ENCODE measurements at places on chromosomes 13 and 19.

DNA sequence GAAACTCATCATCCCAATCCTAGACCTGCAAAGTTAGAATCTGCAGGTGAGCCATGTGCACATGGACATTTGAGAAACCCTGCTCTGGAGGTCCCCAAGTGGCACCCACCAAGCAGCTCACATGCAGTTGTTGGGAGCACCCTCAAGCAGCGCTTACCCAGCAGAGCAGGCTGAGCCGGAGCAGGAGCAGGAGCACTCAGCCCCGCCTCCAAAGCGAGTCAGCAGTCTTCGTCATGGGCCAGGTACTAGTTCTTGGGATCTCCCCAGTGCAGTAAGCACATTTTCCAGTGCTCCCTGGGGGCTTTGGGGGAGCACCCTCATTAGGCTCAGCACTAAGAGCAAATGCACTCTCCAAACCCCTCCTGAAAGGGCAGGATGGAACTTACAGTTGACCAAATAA, 572.7 kb downstream of the IRS2 start:
- peak; percentile 20 for DNase-seq

DNA sequence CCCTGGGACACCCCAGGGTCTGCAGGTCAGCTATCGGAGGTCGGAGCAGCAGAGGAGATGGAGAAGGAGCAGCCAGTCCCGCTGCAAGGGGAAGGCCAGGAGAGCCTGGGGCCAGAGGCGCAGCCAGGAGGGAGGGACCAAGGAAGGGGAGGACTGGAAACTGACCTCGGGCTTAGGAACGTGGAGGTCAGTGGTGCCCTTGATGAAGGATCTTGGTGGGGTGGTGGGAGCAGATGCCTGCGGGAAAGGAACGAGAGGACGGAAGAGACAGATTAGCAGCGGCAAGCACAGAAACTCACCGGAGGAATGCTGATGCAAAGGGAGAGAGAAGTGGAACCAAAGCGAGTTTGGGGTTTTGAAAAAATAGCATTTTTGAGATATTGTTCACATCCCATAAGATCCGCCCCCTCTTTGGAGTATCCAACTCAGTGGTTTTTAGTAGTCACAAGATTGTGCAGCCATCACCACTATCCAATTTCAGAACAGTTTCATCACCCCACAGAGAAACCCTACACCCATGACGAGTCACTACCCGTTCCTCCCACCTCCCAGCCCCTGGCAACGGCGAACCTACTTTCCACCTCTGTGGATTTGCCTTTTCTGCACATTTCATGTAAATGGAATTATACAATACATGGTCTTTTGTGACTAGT, 22.1 kb downstream of the PLEKHF1 start:
- peak; percentile 67 for DNase-seq

- peak; percentile 88 for DNase-seq
Observed at GRCh38 chr13:98171900-98172589, 5.0 kb downstream of the RNF113B start.

GRCh38 chr13:30829145-30829832, 76.8 kb upstream of the MEDAG start:
- peak; percentile 99 for DNase-seq

- peak; percentile 96 for DNase-seq
Observed at GRCh38 chr13:23599083-23599925, 29.1 kb downstream of the TNFRSF19 start.

DNA sequence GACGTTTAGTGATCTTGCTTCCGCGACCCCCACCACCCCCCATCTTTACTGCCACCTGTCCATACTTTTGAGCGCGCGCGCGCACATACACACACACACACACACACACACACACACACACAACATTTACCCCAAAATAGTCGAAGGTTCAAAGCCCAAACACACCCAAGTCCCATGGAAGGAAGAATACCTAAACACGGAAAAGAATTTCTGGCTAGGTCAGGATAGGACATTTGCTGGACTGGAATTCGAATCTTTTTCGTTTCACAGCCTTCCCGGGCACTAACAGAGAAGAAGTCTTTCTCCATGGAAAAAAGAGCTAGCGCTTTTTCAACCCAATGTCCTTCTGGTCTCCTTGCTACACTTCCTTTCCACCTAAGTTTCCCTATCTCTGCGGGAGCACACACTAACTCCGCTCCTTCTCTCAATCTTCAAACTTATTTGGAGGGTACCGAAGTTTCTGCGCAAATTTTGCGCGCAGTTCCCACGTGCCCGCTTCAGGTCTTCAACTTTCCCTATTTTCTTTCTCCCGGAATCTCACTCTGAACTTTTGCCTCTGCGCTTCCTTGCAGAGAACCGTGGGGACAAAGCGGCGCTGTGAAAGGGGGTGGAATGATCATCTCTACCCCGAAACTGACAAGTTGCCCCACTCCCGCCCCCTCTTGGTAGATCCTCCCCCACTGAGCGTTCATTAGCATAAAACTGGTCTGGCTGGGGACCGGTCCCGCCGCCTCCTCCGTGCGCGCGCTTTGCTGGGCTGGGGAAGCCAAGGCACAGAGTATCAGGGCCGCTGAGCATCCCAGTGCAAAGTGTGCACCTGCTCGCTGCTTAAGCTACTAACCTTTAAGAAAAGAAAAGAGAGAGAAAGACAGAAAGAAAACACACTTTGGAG, 2.7 kb downstream of the DACH1 start:
- no peak for DNase-seq

DNA sequence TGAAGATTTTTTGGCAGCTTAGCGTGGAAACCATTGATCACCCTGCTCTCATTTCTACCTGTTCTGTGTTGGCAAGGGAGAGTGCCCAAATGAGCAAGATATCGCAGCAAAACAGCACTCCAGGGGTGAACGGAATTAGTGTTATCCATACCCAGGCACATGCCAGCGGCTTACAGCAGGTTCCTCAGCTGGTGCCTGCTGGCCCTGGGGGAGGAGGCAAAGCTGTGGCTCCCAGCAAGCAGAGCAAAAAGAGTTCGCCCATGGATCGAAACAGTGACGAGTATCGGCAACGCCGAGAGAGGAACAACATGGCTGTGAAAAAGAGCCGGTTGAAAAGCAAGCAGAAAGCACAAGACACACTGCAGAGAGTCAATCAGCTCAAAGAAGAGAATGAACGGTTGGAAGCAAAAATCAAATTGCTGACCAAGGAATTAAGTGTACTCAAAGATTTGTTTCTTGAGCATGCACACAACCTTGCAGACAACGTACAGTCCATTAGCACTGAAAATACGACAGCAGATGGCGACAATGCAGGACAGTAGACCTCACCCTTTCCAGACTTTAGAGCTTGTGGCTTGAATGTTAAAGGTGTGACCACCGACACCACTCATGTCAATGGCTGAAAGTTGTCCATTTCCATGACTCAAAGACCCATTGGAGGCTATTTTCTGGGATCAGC, 5.8 kb downstream of the CEBPG start:
- no peak for DNase-seq

- no peak for DNase-seq
Observed at GRCh38 chr13:21361123-21361522, 98.0 kb downstream of the ZDHHC20 start.

DNA sequence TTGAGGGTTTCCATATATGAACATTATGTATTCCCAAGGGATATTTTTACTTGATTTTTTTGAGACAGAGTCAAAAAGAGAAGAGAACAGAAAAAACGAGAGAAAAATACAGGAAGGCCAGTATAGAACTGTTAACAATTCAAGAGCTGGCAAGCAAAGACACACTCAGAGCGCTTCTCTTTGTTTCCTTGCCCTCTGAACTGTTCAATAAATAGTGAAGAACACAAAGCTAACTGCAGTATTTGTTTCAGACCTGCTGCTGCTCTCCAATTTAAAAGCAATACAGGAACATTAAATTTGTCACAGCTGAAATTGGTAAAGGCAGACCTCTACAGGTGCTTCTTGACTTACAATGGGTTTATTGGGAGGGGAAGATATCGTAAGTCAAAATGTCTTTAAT, 14.0 kb upstream of the NEK3 start:
- no peak for DNase-seq

GRCh38 chr13:77415253-77416071, 88.6 kb upstream of the MYCBP2 start:
- DNase-seq, result no peak

- DNase-seq, result no peak
Observed at GRCh38 chr19:18847549-18848463, 16.0 kb downstream of the UPF1 start.

DNA sequence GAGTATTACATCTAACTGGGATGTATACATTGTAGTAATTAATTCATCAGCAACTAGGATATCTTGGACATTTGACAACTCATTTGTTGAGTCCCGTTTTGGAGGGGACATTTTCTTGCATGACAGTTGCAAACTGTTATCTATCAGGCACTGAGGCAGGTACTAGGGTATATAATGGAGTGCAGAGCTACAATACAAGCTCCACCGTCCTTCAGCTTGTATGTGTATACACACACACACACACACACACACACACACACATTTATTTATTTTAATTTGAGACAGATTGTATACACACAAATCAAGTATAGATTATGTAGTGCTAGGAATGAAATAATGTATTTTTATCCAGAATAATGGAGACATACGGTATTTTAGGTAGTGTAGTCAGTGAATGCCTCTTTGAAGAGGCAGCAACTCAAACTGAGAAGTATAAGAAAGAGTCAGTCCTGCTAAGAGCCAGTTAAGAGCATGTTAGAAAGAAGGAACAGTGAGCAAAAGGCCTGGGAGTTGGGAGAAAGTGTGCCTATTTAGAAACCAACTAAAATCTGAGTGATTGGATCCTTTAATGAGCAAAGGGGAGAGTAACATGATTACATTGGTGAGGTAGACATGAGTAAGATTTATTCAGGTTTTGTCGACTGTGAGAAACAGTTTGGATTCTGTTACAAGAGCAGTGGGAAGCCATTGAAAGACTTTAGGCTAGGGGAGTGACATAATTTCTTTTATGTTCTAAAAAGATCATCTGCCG, 74.5 kb downstream of the NBEA start:
- DNase-seq, result no peak

DNA sequence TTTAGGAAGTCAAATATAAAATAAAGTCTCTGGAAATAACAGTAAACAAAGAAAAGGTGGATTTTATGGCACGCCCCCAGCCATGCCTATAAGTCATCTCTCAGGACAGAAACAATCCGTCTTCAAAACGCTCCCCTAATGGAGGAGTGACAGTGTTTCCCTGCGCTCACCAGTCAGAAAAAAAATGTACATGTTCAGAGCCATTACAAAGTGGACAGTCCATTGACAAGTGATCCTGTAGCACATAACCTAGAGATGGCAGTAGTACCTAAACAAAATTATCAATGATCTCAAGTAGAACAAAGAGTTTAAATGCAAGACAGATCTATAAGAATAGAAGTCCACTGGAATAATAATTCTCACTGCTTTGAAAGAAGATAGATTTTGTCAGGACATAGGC, 891.7 kb upstream of the MIR17HG start:
- no peak for DNase-seq

GRCh38 chr13:75740031-75740430, 103.9 kb downstream of the LMO7 start:
- DNase-seq, result no peak

GRCh38 chr19:15550929-15551292, 42.6 kb downstream of the CYP4F22 start:
- no peak for DNase-seq

- no peak for DNase-seq
Observed at GRCh38 chr13:80245162-80245733, 95.7 kb downstream of the SPRY2 start.

- no peak for DNase-seq
Observed at GRCh38 chr13:99509479-99509878, 8.2 kb downstream of the TM9SF2 start.

DNA sequence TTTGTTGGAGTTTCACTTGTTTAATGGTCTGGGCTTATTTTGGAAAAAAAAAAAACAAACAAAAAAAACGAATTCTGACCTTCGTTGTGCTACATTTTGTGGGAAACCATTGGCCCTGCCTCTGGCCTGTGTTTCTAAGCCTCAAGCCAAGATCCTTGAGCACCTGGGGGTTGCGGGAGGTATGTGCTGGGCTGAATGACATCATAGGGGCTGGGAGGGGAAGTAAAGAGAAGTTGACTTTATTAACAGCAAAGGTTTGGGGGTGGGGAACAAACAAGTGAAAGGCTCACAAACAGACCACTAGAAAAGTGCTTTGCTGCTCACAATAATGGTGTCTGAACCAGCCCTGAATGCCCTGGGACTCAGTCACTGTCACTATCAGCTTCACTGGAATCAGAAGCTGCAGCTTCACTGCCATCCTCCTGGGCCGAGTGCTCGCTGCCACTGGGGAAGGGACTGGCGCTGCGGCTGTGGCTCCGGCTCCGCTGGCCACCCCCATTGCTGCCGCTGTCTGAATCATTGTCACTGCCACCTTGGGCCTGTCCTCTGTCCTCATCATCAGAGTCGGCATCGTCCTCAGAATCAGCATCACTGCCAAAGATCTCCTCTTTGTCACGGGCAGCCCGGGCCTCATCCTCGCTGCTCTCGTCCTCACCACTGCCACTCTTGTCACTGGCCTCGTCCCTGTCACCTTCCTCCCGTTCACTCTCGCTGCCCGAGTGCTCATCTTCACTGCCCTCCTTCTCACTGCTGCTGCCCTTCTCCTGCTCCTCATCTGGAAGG, 5.1 kb downstream of the PAF1 start:
- DNase-seq, result no peak

DNA sequence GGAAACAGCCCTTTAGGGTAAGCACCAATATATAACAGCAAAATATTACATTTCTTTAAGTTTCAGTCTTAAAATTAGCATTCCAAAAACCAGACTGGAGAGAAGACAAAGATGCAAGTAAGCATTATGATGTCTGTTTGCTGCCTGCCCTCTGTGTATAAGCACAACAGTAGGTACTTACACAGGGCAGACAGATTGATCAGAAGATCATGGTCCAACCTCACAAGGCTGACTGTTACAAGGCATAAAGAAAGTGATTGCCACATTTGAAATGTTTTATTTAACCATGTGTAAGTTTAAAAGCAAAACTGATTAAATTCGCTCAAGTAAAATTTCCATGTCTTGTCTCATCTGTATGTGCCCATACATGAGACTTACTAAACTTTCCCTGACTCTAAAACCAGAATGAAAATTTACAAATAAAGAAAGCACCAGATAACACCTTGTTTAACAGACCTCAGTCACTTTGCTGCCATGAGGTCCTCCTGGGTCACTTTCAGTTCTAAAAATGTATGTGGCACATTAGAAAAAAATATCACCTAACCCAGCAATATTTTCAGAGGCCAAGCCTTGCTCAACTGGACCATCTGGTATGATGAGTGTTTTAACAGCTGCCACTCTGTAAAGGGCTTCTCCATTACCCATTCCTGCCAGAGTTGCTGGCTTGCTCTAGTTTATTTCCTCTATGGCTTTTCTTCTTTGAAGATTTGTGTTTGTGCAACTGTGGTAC, 297.0 kb downstream of the RBM26 start:
- no peak for DNase-seq

DNA sequence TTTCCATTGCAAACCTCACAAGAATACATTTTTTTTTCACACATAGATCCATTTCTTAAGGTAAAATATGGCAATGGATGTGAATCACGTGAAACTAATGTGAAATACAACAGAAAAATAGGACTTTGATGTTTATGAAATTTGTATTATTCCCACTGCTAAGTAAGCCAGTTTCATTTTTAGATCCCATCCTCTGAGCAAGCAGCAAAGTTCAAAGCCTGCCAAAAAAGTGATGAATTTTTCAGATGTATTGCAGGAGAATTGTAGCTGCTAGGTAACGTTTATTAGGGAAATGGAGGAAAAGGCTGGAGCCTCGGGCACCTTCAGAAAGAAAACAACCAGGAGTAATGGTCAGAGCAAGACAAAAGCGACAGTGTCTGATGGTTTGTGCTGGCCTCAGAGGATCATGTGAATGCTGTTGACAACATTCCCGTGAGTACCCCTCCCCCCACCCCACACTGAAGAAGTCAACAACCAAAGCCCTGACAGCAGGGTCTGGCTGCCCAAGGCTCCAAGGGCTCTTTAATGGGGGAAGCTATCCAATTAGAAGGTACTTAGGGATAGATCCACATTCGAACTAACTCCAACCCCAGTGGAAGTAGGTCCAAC, 95.5 kb downstream of the OXGR1 start:
- no peak for DNase-seq
